ENCODE measurements at places on chromosomes 7 and 10. TPM values are rescaled to one million over a fixed set of nuclear protein-coding genes. Genes with fewer than 3 reads are reported as not detected.

BTBD16 gene
- polyA plus RNA-seq, result not detected

PNPLA8 gene
- polyA plus RNA-seq, result 82.7 TPM

ANKRD1 gene
- not detected for polyA plus RNA-seq

GHRHR gene
- not detected for polyA plus RNA-seq

JAKMIP3 gene
- not detected for polyA plus RNA-seq

ACBD7 gene
- not detected for polyA plus RNA-seq

PITX3 gene
- not detected for polyA plus RNA-seq

VPS37D gene
- polyA plus RNA-seq, result not detected

SBDS gene
- polyA plus RNA-seq, result 105 TPM

PARG gene
- polyA plus RNA-seq, result 4.3 TPM

TRIM73 gene
- polyA plus RNA-seq, result not detected

GPRIN2 gene
- not detected for polyA plus RNA-seq

OR13A1 gene
- not detected for polyA plus RNA-seq

OR2A25 gene
- polyA plus RNA-seq, result not detected

TFEC gene
- polyA plus RNA-seq, result 1.5 TPM

RBP3 gene
- not detected for polyA plus RNA-seq

AMPH gene
- not detected for polyA plus RNA-seq

WDR37 gene
- 12.8 TPM for polyA plus RNA-seq

HGF gene
- polyA plus RNA-seq, result not detected

GTPBP4 gene
- 21.9 TPM for polyA plus RNA-seq

LIPJ gene
- 0.17 TPM for polyA plus RNA-seq

VGF gene
- not detected for polyA plus RNA-seq

TSPAN33 gene
- polyA plus RNA-seq, result 114 TPM

GIMAP5 gene
- 1.4 TPM for polyA plus RNA-seq

SORCS3 gene
- polyA plus RNA-seq, result not detected

SEMA3E gene
- not detected for polyA plus RNA-seq

CPEB3 gene
- 1.0 TPM for polyA plus RNA-seq

OR2AE1 gene
- not detected for polyA plus RNA-seq

COL26A1 gene
- not detected for polyA plus RNA-seq

DNAJC30 gene
- polyA plus RNA-seq, result 9.9 TPM

TUBAL3 gene
- not detected for polyA plus RNA-seq
